ENCODE measurements at places on chromosomes 16 and 17.

DNA sequence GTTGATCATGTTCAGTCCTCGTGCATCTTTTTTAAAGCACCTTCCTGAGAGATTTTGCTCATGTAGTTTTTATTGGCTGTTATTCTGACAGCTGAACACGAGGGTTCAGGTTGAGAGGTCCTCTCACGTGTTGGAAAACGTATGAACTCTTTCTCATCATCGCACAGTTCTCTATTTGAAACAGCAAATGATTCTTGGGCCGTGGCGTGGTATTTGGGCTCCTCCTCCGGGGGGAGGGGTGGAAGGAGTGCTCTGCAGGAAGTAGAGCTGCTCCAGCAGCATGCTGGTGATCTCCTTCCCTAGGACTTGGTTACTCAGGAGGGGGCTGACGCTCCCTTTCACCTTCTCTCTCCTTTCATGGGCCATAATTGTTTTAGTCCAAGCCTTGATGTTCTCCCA, 70.4 kb downstream of the KSR1 start:
- peaks cover 31% of the 10 kb centered on the region for H3K4me1 ChIP-seq
- no peaks in the 10 kb centered on the region for H3K27me3 ChIP-seq
- no peak for DNase-seq
- H3K36me3 ChIP-seq, result no peaks in the 10 kb centered on the region

DNA sequence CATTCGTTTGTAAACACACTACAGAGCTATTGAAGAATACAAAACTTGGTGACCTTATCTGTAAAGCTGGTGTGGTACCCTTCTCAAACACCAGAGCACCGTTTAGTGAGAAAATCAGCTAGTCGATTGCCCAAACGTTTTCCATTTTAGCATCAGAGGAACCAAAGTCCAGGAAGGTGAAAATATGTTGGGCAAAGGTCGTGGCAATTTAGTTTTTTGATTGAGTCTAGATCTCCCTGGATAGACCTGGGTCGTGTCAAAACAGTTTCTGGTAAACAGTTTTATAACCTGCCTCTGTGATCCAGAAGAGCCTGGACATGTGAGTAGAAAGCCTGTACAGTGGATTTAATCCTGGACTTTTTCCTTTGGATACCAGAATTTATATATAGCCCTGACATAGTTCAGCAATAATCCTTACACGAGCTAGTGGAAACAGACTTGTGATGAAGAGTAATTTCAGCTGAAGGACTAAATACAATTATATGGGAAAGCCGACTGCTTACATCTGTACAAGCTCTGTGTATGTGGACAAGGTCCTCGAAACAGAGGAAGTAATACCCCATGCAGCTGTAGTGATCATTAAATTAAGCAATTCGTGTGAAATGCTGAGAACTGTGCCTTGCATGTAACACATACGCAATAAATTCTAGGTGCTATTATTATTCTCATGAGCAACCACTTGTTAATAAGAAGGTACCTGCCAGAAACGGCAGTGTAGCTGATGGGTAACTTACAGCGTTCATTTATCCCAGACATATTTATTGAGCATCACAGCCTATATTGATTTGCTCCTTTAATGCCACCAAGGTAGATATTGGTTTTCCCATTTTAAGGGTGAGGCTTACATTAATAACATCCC, 72.5 kb downstream of the MAP2K6 start:
- H3K27me3 ChIP-seq, result no peaks in the 10 kb centered on the region
- peaks cover 8% of the 10 kb centered on the region for H3K4me1 ChIP-seq
- DNase-seq, result no peak
- H3K4me3 ChIP-seq, result no peak overlapping the region

DNA sequence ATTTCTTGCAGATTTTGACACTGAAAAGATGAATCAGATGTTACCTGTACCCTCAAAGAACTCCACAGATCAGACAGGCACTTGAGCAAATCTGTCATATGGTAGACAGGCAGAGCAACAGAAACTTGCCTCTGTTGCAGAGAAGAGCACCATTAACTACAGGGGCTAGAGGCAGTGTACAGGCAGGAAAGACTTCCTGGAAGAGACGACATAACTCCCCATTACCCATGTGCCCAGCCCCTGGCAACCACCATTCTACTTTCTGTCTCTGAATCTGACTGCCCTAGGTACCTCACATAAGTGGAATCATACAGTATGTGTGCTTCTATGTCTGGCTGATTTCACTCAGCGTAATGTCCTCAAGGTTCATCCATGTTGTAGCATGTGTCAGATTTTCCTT, 15.5 kb downstream of the GFOD2 start:
- H3K27me3 ChIP-seq, result no peaks in the 10 kb centered on the region
- no peak for DNase-seq
- no peaks in the 10 kb centered on the region for H3K36me3 ChIP-seq
- H3K27ac ChIP-seq, result no peak overlapping the region
- H3K4me1 ChIP-seq, result no peaks in the 10 kb centered on the region

- no peak overlapping the region for H3K4me3 ChIP-seq
- no peak for DNase-seq
- H3K36me3 ChIP-seq, result no peaks in the 10 kb centered on the region
Observed at GRCh38 chr17:82416771-82417170, 1.4 kb upstream of the HEXD start.

GRCh38 chr16:64751906-64752305, 370.0 kb downstream of the CDH11 start:
- no peak overlapping the region for H3K4me3 ChIP-seq
- H3K27me3 ChIP-seq, result no peaks in the 10 kb centered on the region
- no peaks in the 10 kb centered on the region for H3K36me3 ChIP-seq
- H3K27ac ChIP-seq, result no peak overlapping the region
- no peaks in the 10 kb centered on the region for H3K4me1 ChIP-seq
- no peak for DNase-seq

DNA sequence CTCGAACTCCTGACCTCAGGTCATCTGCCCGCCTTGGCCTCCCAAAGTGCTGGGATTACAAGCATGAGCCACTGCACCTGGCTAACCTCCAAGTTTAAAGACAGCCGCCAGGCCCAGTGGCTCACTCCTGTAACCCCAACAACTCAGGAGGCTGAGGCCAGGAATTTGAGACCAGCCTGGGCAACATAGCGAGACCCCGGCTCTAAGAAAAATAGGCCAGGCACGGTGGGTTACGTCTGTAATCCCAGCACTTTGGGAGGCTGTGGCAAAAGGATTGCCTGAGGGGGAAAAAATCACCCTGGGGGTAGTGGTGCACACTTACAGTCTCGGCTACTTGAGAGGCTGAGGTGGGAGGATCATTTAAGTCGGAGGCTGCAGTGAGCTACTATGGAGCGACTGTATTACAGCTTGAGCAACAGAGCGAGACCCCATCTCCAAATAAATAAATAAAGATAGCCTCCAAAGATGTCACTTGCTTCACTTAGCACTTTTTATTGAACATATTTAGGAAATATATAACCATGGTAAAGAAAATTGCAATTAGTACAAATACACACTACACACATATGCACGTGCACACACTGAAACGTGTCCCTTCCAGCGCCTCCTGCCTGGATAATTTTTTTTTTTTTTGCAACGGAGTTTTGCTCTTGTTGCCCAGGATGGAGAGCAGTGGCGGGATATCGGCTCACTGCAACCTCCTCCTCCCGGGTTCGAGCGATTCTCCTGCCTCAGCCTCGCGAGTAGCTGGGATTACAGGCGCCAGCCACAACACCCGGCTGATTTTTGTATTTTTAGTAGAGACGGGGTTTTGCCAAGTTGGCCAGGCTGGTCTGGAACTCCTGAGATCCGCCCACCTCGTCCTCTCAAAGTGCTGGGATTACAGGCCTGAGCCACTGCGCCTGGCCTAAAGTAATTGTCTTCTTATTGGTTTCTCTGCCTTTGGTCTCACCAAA, 1.4 kb upstream of the BCKDK start:
- peaks cover 13% of the 10 kb centered on the region for H3K4me1 ChIP-seq
- H3K36me3 ChIP-seq, result peaks cover 23% of the 10 kb centered on the region
- H3K27ac ChIP-seq, result no peak overlapping the region
- H3K4me3 ChIP-seq, result no peak overlapping the region

- H3K27ac ChIP-seq, result peak overlapping the region; percentile 89
- no peak for DNase-seq
- H3K36me3 ChIP-seq, result no peaks in the 10 kb centered on the region
- peaks cover 70% of the 10 kb centered on the region for H3K4me1 ChIP-seq
- H3K4me3 ChIP-seq, result peak overlapping the region; percentile 68
Observed at GRCh38 chr16:86604436-86605193, 26.3 kb downstream of the FOXL1 start.

- H3K27me3 ChIP-seq, result peaks cover 27% of the 10 kb centered on the region
- H3K36me3 ChIP-seq, result no peaks in the 10 kb centered on the region
- no peak for DNase-seq
- peaks cover 13% of the 10 kb centered on the region for H3K4me1 ChIP-seq
Observed at GRCh38 chr17:48619826-48620449, 4.8 kb upstream of the HOXB8 start.

GRCh38 chr16:78310196-78310595, 210.7 kb downstream of the WWOX start:
- no peaks in the 10 kb centered on the region for H3K36me3 ChIP-seq
- no peak for DNase-seq
- H3K27ac ChIP-seq, result no peak overlapping the region

DNA sequence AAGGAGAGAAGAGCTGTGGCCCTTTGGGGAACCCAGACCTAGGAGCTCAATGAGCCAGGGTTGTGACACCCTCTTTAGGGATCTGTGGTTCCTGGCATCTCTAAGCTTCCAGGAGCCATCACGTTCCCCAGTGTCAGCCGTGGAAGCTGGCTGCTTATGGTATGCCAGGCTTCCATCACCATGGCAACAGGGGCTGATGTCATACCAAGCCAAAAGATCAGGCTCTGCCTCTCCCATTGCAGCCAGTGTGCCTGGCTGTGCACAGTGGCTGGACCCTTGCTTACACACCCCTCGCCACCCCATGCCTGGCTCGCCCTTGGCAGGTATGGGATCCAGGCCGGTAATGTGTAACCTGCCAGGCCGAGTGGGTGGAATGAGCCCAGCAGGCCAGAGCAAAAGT, 91.1 kb downstream of the SSH2 start:
- no peak for DNase-seq
- peaks cover 2% of the 10 kb centered on the region for H3K4me1 ChIP-seq
- H3K4me3 ChIP-seq, result no peak overlapping the region
- no peaks in the 10 kb centered on the region for H3K36me3 ChIP-seq

GRCh38 chr17:73325527-73325842, 13.7 kb upstream of the CDC42EP4 start:
- no peak overlapping the region for H3K4me3 ChIP-seq
- DNase-seq, result no peak
- H3K36me3 ChIP-seq, result no peaks in the 10 kb centered on the region
- H3K27me3 ChIP-seq, result no peaks in the 10 kb centered on the region
- peaks cover 10% of the 10 kb centered on the region for H3K4me1 ChIP-seq
- H3K27ac ChIP-seq, result no peak overlapping the region

GRCh38 chr16:84423416-84423837, 55.1 kb downstream of the ATP2C2 start:
- no peaks in the 10 kb centered on the region for H3K36me3 ChIP-seq
- no peaks in the 10 kb centered on the region for H3K4me1 ChIP-seq
- DNase-seq, result no peak
- H3K27ac ChIP-seq, result no peak overlapping the region

- peaks cover 3% of the 10 kb centered on the region for H3K4me1 ChIP-seq
- no peaks in the 10 kb centered on the region for H3K27me3 ChIP-seq
- H3K27ac ChIP-seq, result no peak overlapping the region
- no peak overlapping the region for H3K4me3 ChIP-seq
- no peak for DNase-seq
Observed at GRCh38 chr16:80051040-80051439, 450.5 kb upstream of the MAF start.

GRCh38 chr16:74896389-74897370, 88.2 kb downstream of the WDR59 start:
- DNase-seq, result no peak
- no peak overlapping the region for H3K4me3 ChIP-seq
- peaks cover 24% of the 10 kb centered on the region for H3K36me3 ChIP-seq
- H3K27me3 ChIP-seq, result no peaks in the 10 kb centered on the region
- H3K4me1 ChIP-seq, result no peaks in the 10 kb centered on the region
- H3K27ac ChIP-seq, result no peak overlapping the region

GRCh38 chr16:83946781-83947566, 6.1 kb upstream of the OSGIN1 start:
- H3K36me3 ChIP-seq, result no peaks in the 10 kb centered on the region
- DNase-seq, result no peak
- H3K4me1 ChIP-seq, result no peaks in the 10 kb centered on the region
- no peak overlapping the region for H3K4me3 ChIP-seq

DNA sequence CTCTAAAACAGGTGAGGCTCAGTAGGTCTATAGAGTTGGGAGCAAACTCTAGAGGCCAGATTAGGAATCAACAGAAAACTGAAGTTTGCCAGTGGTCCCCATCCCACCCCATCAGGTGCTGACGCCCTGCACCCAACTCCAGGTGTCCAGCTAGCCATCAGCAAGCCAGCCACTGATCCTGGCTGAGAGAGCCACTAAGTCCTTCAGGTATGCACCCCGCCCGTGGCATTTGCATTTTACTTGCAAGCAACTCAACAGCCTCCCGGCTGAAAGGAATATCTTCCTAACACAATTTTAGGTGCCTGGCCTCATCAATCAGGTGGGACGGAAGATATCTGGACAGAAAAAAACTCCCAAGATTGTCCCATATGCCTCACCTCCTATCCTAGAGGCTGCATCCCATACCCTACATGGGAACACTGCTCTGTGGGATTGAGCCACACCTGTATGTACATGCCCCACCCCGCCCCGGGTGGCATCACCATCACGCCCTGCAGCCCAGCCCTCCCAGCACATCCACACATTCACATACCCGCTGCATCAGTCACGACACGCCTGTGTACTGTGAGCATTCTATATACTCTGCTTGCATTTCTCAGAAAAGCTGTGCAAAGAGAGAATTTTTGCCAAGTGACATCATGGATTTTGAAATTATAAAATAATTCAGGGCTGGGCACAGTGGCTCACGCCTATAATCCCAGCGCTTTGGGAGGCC, 8.3 kb downstream of the OTOP3 start:
- H3K36me3 ChIP-seq, result no peaks in the 10 kb centered on the region
- DNase-seq, result no peak
- H3K4me3 ChIP-seq, result no peak overlapping the region
- no peaks in the 10 kb centered on the region for H3K4me1 ChIP-seq
- no peaks in the 10 kb centered on the region for H3K27me3 ChIP-seq

DNA sequence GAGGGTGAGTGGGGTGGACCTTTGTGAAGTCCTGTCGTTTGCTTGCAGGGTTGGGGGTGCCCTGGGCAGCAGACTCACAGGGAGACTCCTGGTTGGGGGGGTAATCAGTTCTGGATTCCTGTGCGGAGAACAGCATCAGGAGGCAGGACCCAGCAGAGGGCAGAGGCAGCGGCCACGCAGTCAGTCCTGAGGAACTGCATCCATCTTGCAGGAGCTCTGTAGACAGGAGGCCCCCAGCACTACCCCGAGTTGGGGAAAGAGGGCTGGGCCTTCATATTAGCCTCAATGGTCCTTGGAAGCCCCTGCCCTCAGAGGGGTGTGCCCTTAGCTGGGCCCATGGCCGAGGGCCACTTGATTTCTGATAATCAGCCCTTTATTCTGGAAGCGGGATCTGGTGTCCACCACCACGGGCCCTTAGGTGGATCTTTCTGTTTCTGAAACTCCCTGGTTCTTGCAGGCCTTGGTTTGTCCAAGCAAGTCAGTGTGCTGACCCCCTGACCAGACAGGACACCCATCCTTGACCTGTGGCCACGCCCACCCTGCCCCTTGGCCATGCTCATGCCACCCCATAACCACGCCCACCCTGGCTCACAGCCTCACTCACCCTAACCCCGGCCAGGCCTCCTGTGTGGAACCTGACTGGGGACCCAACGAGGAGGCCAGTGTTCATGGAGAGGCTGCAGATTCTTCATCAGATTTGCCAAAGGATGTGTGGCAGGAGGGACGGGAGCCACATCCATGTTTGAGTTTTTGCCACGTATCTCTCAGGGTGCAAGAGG, 73.5 kb upstream of the CBX4 start:
- H3K27ac ChIP-seq, result no peak overlapping the region
- no peak for DNase-seq
- H3K36me3 ChIP-seq, result no peaks in the 10 kb centered on the region
